ENCODE measurements at places on chromosomes 5 and 9. TPM values are rescaled to one million over a fixed set of nuclear protein-coding genes. Genes with fewer than 3 reads are reported as not detected.

DNA sequence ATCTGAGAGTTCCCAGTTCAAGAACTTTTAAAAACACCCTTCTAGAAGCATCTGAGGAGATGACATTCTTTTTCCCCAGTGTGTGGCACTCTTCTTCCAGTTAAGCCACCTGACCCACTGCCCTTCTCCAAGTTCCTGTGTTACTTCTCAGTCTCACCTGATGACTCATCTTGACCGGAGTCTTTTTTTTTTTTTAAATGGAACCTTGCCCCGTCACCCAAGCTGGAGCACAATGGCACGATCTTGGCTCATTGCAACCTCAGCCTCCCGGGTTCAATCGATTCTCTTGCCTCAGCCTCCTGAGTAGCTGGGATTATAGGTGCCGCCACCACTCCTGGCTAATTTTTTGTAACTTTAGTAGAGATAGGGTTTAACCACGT, 224.1 kb upstream of the DAB2 start:
- DNase-seq = peak; percentile 58

- DNase-seq = peak; percentile 79
Observed at GRCh38 chr9:37486616-37487548, 1.1 kb downstream of the POLR1E start.

DNA sequence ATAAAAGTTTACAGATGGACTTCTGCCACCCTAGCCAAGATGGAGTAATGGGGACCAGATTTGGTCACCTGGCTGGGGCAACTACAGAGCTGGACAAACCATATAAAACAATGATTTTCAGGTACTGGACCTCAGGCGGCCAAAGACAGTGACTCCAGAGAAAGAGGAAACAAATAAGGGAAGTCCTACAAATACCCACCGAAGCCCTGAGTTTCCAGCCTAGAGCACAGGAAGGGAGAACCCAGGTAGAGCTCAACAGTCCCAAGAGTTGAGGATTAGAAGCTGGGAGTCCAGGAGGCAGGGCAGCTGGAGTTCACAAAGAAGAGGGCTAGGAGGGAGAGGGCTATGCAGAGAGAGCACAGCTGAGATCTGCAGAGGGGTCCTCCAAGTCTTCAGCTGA, 106.7 kb upstream of the NR5A1 start:
- DNase-seq = no peak

The PDE6A gene
- not detected for total RNA-seq

The CLIC3 gene
- 3.9 TPM for total RNA-seq

Measured in Daoy (cell line).